ENCODE measurements at places on chromosomes 12 and 14. TPM values are rescaled to one million over a fixed set of nuclear protein-coding genes. Genes with fewer than 3 reads are reported as not detected.

PLEK2 gene
- total RNA-seq: 1.1 TPM

WIF1 gene
- total RNA-seq: not detected

ASIC1 gene
- total RNA-seq: 0.67 TPM

PARP11 gene
- 15.3 TPM for total RNA-seq

TAS2R20 gene
- total RNA-seq: 2.1 TPM

PGF gene
- 3.2 TPM for total RNA-seq

CCDC196 gene
- total RNA-seq: not detected

Measured in melanocyte of skin (primary cell).